ENCODE measurements at places on chromosomes 13 and 19.
A peak's percentile ranks its signal among the peaks of the same experiment; 100 is the strongest.

DNA sequence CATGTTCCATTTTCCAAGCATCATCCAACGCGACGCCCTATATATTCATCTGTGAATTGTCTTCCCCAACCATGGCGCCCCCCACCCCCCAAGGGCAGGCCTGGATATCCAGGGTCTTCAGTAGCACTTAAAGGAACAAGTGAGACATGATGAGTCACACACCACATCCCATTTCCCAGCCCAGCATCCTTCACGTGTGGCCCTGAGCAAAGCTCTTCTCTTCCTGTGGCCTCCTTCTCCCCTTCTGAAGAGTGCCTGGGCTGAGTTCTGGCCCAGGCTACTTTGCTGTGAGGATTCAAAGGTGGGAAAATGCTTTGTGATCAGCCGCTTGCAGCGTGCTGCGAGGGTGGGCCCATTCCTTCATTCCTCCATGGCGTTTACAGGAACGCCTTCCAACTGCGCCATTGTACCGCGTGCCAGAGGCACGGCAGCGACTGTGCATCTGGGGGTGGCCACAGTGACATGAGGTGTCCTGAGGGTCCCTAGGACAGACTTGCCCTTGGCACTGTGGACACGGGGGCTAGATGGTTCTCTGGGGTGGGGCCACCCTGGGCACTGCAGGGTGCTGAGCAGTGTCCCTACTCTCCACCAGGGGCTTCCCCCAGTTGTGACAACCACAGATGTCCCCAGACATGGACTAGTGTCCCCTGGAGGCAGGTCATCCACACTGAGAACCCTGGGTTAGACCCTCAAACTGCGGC, 11.7 kb downstream of the PLIN4 start:
- DNase-seq, result no peak

- DNase-seq, result no peak
Measured at GRCh38 chr13:42745655-42746054, 35.7 kb upstream of the FAM216B start.

DNA sequence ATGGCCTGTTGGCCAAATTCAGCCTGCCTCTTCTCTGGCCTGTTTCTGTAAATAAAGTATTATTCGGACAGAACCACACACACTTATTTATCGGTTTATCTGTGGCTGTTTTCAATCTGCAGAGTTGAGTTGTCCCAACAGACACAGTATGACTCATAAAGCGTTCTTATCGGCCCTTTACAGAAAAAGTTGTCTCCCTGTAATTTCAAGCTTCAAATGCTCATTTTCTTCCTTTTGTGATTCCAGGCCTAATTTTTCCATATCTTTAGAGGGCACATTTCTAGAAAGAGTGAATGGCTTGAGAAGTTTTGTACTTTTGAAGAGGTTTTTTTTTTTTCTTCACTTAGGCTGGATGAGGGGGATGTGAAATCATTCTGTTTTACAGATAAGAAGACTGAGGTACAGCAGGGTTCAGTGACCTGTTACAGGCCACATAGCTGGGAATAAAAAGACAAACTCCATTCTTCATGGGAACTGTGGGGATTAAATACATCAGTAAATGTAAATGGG, 440.9 kb downstream of the TSHZ3 start:
- no peak for DNase-seq

GRCh38 chr19:57813919-57814504, 701 bp downstream of the ZNF552 start:
- no peak for DNase-seq

GRCh38 chr19:35006342-35006998, 6.3 kb downstream of the GRAMD1A start:
- DNase-seq, result no peak

GRCh38 chr13:110463156-110463555, 98.4 kb downstream of the RAB20 start:
- DNase-seq, result no peak

- no peak for DNase-seq
Measured at GRCh38 chr19:33048806-33049676, 15.6 kb downstream of the RHPN2 start.

GRCh38 chr13:33289966-33290365, 4.4 kb upstream of the STARD13 start:
- no peak for DNase-seq

GRCh38 chr19:50427997-50428425, 4.7 kb upstream of the MYBPC2 start:
- DNase-seq, result peak; percentile 44

GRCh38 chr19:28869459-28869858, 343.5 kb downstream of the UQCRFS1 start:
- DNase-seq, result no peak

DNA sequence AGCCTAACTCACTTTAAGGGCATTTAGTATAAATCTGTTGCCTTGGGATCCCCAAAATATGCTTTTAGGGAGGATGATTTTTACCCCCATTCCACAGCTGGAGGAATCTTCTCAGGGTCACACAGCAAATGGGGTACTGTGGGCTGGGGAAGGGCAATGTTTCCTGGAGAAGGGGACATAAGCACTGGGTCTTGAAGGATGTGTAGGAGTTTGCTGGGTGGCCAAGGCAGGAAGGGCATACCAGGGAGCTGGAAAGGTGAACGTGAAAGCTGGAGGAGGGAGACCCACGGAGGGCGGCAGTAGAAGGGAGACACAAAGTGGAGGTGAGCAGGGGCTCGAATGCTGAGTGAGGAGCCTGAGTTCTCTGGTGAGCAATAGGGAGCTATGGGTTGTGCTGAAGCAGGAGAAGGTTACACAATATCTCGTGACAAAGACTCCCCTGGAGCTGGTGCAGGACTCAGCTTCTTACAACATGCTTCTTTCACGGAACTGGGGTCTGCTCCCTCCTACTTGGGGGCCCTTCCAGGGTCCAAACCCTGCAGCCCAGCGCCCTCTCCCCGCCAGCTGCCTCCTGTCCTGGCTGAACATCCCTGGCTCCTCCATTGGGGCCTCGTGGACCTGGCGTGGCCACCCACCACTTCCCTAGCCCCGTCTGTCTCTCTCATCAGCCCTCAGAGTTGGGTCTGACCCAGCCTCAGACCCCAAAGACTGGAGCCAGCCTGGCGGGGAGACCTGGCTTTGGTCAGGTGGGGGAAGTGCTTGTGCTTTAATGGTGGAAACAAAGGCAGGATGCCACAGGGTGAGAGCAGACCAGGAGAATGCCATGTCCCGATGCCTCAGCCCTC, 11.1 kb downstream of the CILP2 start:
- DNase-seq, result no peak

DNA sequence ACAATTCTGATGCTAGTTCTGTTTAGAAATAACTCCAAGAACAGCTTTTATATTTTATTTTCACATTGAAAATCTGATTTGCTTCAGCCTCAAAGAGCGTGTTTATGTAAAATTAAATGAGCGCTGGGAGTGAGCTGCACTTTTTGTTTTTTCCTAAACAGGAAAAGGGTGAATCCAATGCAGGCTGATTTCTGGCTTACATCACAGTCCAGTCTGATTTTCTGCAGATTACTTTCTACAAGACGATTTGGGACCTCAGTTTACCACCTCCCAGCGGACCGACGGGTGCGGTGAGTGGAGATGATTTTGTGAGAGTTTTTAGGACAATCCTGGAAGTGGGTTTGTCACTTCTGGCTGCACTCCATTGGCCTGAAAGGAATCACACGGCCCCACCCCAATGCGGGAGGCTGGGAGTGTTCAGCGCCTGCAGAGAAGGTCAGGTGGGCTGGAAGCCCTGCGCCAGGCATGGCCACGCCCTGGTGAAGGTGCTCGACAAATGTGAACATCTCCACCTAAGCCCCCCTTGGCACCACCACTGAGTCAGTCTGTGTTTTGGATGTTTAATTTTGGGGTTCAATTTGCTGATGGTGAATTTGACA, 90.1 kb downstream of the ANKRD10 start:
- no peak for DNase-seq

DNA sequence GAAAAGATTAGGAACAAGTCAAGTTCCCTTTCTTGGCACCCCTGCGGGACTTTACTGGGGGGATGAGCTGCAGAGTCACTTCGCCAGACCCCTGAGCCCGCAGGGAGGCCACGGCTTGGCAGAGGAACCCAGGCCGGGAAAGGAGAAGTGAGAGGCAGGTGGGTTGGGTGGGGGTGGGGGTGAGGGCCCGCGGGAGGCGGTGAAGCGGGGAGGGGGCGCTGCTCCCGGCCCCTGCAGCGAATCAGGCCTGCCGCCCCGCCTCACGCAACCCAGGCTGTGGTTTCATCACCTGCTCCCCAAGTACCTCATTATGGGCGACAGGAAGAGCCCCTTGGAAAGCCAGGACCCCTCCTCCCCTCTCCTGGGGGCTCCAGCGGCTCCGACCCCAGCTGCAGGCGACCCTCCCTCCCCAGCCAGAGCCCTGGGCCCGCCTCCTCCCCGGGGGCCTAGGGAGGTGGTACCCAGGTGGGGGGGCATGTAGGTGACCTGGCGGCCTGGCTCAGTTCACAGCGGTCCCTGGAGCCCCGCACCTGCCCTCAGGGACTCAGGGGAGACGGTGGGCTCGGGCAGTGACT, 9.5 kb downstream of the MEF2B start:
- DNase-seq, result no peak

- DNase-seq, result no peak
Measured at GRCh38 chr19:22263121-22263520, 23.1 kb upstream of the ZNF729 start.

GRCh38 chr13:40540328-40541044, 126.0 kb downstream of the FOXO1 start:
- no peak for DNase-seq

DNA sequence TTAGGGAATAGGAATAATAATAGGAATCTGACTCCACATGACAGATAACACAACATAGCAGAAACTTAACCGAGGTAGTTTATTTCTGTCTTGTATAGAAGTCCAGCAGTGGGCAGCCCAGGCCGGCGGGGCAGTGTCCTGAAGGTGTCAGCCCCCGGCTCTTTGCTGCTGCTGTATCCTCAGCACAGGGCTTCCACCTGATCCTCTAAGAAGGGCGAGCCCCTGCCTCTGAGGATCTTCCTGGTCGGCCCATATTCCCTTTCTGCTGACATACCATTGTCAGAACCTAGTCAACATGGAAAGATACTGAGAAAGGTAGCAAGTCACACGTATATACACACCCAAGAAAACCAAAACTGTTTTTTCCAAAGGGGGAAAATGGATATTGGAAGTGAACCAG, 56.2 kb upstream of the GPR183 start:
- no peak for DNase-seq

DNA sequence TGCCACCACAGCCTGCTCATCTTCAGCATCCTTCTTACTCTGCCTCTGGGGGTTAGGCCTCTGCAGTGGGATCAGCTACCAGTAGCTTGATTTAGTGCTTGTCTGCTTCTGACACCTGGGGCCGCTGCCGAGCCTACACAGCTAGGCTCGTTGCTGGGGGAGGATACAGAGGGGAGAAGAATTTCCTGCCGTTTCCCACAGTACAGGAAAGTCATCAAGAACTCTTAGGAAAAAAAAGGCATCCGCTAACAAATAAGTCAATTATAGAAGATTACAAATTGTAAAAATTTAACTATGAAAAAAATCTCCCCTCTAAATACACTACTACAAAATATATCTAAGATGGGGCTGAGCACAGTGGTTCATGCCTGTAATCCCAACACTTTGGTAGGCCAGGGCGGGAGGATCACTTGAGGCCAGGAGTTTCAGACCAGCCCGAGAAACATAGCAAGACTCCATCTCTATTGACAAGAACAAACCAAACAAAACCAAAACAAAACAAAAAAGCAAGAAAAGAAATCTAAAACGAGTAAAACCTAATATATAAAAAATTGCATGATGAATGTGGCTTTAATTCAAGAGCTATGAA, 26.7 kb downstream of the LATS2 start:
- no peak for DNase-seq

DNA sequence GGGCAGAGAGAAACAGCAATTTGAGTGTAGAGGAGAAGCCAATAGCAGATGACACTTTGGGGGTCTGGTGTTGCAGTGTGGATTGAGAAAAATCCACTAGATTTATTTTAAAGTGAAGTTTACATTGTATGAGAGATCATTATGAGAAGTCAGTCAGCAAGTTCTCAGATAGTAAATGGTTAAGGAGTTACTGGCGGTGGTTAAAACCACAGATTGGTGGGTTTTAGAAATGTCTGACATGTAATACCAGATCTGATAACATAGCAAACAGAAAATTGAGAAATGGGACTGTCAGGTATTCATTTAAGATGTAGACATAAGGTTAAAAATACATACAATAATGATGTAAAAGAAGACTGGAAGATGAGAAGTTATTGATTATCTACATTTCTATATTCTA, 7.2 kb downstream of the ABHD13 start:
- DNase-seq, result no peak

DNA sequence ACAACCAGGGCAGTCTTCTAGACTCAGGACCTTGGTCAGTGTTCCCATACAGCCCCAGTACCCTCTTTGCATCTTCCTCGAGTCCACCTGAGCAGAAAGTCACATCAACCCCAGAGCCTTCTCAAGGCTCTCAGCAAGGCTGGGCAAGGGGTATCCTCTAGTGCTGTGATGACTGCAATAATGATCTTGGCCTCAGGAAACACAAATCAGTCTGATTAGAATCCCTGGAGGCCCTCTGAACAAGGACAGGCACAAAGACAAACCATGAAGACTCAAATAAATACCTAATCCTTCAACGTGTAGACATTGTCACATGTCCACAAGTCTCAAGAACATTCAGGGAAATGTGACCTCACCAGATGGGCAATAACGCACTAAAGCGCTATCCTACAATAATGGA, 468.2 kb downstream of the TBC1D4 start:
- DNase-seq, result no peak

GRCh38 chr19:12778017-12778904, 2.9 kb upstream of the HOOK2 start:
- DNase-seq, result no peak

GRCh38 chr13:23608701-23609413, 38.6 kb downstream of the TNFRSF19 start:
- no peak for DNase-seq

DNA sequence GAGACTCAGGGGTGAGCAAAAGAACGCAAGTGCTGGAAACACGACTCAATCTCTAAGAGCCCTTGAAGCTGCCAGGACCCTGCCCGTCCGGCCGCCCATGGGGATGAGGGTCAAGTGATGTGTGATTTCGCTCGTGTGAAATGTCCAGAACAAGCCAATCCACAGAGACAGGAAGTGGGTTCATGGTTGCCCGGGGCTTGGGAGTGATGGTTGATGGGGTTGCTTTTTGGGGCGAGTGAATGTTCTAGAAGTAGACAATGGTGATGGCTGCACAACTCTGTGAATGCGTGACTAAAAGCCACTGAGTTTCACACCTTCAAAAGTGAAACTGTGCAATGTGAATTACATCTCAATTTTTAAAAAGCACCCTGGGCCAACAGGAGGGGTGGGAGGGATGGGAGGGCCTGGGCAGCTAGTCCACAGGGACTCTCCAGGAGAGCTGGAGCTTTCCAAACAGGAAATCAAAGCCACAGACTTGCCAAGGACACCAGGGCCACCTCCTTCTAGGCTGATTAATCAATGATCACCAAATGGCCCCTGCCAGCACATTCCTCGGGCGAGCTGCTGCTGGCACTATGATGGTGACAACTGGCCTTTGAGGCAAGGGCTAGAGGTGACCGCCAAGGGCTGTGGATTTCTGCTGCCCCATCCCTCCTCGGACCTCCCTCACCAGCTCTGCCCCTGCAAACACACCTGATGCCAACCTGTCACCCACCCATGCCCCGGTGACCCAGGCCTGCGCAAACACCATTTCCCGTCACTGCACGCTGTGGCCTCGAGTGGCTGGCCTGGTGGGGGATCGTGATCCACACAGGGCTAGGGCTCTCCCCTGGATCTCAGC, 14.0 kb downstream of the DPP9 start:
- no peak for DNase-seq
